ENCODE measurements at places on chromosomes 3 and 15.

- no peak for DNase-seq
Measured at GRCh38 chr3:138437281-138437680, 2.9 kb downstream of the ESYT3 start.

- no peak for DNase-seq
Measured at GRCh38 chr3:36164400-36164799, 215.9 kb upstream of the STAC start.

GRCh38 chr3:149009732-149010131 lies 18.4 kb downstream of the GYG1 start:
- no peak for DNase-seq

DNA sequence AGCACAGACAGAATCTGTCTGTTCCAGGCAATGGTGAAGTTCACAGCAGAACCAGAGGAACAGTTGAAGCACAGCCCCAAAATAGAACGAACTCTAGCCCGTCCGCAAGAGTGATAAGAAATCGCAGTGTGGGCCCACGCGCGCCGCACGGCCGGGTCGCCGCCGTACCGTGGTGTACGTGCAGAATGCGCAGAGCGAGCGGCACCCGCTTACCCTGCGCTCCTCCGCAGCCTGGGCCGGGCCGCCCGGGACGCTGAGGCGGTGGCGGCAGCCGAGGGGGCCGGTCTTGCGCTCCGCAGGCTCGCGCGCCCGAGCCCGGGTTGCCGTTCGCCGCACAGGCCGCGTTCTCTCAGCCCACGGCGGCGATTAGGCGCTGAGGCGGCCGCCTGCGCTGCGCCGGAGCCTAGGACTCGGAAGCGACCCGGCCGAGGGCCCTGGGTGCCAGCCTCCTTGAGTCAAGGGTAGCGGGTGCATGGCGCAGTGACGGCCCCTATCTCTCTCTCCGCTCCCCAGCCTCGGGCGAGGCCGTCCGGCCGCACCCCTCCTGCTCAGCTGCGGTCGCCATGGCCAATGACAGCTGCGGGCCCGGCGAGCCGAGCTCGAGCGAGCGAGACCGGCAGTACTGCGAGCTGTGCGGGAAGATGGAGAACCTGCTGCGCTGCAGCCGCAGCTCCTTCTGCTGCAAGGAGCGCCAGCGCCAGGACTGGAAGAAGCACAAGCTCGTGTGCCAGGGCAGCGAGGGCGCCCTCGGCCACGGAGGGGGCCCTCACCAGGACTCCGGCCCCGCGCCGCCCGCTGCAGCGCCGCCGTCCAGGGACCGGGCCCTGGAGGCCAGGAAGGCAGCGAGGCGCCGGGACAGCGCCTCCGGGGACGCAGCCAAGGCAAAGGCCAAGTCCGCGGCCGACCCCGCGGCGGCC lies 20.5 kb downstream of the WDR73 start:
- peak; percentile 77 for DNase-seq

DNA sequence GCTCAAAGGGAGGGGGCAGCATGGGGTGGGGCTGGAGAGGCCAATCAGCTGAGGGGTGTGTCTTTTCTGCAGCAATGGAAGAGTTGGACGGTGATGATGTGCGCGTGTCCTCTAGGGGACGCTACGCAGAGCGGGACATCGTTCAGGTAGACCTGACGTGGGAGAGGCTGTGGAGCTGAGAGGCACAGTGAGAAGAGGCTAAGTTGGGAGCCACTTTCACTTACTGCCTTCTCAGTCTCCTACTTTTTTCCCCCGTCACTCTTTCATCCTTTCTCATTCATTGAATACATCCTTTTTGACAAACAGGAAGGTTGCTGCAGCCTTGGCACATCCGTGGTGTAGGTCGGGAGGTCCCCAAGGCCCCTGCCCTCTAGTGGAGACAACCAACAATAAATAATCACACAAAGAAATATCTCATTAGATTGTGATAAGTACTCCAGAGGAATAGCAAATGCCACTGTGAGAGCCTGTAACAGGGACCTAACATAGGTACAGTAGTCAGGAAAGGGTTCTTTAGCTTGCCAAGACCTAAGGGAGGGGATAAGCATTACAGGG lies 4.4 kb upstream of the BRPF1 start:
- DNase-seq: no peak

DNA sequence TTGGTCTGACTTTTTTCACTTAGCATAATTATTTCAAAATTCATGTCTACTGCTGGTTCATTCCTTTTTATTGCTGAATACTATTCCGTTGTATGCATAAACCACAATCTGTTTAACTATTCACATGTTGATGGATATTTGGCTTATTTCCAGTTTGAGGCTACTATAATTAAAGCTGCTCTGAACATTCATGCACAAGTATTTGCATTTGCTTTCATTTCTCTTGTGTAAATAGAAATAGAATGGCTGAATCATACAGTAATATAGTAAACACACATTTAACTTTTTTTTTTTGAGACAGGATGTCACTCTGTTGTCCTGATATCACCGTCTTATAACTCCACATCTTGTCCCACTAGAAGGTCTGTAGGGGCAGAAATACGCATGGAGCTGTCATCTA lies 57.3 kb downstream of the NMNAT3 start:
- no peak for DNase-seq

DNA sequence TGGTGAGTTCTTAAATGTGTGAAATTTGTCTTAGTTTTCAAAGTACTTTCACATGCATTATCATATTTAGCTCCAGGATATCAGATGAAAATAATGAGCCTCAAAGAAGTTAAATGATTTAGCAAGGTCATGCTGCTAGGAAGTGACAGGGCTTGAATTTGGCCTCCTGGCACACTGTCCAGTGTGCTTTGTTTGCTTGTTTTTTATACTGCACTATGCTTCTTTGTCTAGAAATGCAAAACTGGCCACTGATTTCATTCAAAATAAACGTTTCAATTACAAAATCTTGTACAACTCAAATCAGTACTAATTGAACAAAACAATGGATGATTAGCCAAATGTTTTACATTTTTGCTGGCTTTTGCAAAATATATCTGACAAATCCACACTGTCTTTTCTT lies 583.3 kb upstream of the CBLB start:
- DNase-seq: no peak

DNA sequence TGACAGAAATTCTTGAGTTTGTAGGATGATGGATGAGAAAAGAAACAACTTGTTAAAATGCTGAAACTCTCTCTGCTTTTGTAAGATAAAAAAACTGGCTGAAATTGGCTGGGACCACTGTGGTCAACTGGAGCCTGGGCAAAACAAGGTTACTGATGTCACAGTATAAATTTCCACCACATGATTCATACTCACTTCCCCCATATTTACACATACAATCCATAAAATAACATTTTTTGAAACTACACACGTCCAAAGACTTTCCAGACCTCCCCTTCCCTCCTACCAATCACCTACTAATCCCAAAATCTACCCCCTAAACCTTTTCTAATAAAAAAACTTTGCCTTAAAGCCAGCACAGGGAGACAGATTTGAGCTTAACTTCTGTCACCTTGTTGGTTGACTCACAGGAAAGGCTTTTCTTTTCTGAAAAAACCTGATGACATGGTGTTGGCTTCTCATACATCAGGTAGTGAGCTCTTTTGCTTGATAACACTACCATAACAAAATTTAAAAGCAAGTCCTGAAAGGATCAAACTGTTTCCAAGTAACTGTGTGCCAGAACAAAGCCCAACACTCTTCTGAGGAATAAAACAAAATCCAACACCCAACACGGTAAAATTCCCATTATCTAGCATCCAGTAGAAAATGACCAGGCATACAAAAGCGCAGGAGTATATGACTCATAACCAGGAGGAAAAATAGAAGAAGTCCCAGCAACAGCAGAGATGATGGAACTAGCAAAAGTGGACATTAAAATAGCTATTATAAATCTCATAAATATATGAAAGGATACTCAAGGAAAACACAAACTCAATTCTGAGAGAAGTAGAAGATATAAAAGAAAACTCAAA lies 87.3 kb upstream of the SNRK start:
- no peak for DNase-seq

GRCh38 chr3:183360971-183361624 lies 67.3 kb downstream of the MCF2L2 start:
- DNase-seq: no peak

DNA sequence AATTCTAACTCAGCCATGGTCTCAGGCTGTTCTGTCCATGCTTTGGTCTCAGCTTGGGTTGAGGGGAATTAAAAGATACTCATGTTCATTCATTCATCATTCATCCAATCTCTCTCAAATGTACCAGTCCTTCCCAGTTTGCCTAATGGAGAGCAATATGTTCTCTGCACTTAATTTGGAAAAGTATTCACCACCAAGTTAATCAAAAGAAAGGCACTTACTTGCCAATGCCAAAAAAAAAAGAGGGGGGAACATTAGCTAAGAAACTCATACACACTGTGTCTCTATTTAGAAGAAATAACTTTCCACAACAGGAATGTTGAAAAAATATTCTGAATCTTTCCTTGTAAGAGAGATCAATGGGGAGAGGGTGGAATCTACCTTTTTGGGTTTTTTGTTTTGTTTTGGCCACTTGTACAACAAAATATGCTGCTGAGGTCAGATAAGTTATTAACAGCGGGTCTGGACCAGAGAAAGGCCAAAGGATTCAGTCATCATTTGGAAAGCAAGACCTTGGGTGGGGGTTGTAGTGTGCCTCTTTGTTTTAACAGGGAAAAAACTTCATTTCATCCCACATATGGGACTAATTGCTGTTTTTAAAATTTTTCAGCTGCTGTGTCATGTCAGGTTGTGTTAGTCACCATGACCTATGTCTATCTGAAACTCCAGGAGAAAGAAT lies 152.3 kb downstream of the FBN1 start:
- peak; percentile 93 for DNase-seq

DNA sequence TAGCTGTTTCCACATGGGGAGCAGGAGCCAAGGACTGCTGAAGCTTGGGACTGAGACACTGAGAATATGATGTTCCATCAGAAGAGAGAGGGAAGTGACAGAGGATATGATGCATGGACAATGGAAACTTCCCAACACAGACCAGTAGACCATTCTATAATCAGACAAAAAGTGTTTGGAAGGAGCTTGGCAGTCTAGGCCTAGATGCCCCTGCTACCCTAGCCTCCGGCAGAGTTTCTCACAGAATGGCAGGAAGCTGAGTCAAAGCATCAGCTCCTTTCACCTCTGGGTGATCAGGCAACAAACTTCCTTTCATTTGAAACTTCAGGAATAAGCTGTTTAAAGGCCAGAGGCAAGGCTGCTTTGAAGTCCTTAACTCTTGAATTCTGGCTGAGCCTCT lies 222.0 kb downstream of the NEK10 start:
- DNase-seq: no peak

GRCh38 chr3:11696054-11696453 lies 52.3 kb upstream of the VGLL4 start:
- no peak for DNase-seq

DNA sequence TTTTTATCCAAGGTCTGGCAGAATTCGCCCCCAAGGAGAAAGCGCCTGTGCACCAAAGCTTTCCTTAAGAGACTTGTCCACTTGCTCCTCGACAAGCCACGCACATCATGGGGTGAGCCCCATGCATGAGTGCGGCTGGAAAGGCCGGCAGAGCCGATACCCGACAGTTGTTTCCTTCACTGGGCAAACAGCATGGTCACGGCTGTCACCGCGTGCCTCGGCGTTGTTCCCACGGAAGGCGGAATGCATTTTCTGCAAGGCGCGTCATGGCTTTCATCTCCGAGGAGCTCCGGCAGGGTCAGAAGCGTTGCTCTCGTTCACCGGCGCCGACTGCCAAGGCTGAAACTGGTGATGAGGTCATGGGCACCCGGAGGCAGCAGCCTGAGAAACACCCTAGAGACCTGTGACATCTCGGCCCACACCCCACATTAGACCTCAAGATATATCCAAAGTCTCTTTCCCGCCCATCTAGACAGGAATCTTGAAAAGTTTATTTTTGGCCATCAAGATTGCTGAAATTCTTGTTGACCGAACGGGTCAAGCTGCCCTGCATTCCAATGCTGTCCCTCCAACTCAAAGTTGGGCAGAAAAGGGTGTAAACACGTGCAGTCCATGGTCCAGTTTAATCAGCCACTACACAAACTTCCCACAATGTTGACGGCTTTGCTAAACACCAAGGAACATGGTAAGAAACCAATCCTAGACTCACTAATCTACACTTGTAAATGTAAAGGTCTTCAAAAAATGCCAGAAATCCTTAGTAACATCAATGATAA lies 604 bp upstream of the TJP1 start:
- DNase-seq: peak; percentile 72

GRCh38 chr15:69615736-69616135 lies 163.1 kb downstream of the RPLP1 start:
- DNase-seq: no peak

DNA sequence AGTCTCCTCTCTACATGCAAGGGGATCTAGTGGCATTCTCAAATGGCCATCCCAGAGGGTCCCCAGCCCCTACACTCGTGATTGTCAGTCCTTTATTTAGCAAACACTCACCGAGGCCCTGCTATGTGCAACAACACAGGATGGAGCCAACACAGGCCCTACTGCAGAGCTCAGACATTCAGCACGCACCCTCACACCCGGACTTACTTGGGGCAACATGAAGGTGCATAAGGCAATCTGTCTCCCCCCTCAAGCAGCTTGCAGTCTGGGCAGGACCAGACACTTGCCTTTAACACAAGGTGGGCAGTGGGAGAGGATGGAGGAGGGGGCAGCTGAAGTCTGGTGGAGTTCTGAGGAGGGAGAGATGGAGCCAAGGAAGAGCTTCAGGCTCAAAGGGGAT lies 258.4 kb downstream of the XXYLT1 start:
- DNase-seq: no peak

DNA sequence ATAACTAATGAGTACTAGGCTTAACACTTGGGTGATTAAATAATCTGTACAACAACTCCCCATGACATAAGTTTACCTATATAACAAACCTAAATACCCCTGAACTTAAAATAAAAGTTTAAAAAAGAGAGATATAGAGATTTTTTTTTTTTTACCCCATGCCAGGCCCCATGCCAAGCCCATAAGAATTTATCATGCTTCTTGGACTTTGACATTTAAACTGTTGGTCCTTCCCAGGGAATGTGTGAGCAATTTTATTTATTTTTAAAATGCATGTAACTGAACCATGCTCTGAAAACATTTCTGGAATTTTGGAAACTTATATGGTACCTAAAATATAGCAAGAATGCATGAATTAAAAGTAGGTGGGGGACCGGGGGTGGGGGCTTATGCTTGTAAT lies 26.3 kb downstream of the KLHL6 start:
- no peak for DNase-seq

GRCh38 chr15:95990833-95991232 lies 339.7 kb upstream of the NR2F2 start:
- DNase-seq: no peak

Measured in fibroblast of skin of scalp (primary cell).